Effector CD8-positive, alpha-beta T cell (primary cell): ENCODE measurements at places on chromosomes 5 and 9.
A peak's percentile ranks its signal among the peaks of the same experiment; 100 is the strongest.

- no peak for DNase-seq
Measured at GRCh38 chr9:78874061-78874460, 577.1 kb downstream of the PSAT1 start.

DNA sequence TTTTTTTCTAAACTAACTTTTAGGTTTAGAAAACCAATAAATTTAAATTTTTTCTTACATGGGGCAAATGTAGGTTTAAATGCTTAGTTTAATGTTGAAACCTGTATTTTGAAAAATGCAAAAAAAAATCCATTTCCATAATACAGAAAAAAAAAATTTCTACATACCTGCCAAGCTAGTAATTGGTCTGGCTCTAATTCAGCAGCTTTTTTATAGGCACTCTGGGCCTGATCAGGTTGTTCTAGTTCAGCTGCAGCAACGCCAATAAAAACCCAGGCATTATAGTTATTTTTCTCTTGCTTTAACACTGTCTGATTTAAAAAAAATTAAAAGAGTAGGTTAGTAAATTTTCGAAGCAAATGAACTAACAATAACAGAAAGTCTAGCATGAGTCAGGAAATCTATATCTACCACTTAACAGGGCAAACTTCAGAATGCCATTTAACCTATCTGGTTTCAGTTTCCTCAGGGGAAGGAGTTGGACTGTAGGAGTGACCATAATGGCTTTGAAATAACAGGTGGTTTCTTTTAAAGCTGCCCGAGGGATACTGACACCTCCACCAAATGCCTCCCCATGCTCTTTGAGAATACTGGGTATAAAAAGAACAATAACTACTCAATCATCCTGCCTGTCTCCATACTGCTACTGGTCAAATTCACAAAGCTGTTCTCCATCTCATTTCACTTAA is 11.6 kb downstream of the SKIC3 start:
- DNase-seq, result no peak

DNA sequence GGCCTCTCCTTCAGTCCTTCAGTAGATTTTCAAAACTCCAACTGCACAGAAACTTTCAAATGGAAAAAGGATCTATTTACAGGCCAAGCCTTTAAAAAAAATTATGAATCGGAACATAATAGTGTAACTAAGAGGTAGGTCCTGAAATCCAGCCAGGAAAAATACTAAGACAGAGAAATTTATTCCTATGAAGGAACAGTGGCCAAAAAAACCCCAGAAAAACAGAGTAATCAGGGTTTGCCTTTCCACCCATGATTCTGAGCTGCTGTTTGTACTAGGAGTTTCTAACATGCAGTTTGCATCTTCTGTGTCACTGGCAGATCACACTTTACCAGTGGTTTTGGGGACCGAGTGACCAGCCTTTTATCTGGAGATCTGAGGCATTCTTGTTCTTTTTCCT is 93.1 kb upstream of the TMED7 start:
- no peak for DNase-seq

- DNase-seq, result no peak
Measured at GRCh38 chr5:106691701-106692100, 979.0 kb downstream of the EFNA5 start.

GRCh38 chr9:85289142-85289541 is 452.6 kb downstream of the AGTPBP1 start:
- no peak for DNase-seq

GRCh38 chr9:105405514-105406131 is 42.2 kb upstream of the FSD1L start:
- DNase-seq, result peak; percentile 4
